ENCODE measurements at places on chromosomes 16 and 17.

GRCh38 chr17:83189044-83190003 is 109.9 kb downstream of the METRNL start:
- no peaks in the 10 kb centered on the region for H3K27me3 ChIP-seq
- DNase-seq, result peak; percentile 16
- peak overlapping the region; percentile 43 for H3K27ac ChIP-seq
- no peak overlapping the region for H3K4me3 ChIP-seq
- peaks cover 6% of the 10 kb centered on the region for H3K4me1 ChIP-seq
- peaks cover 3% of the 10 kb centered on the region for H3K36me3 ChIP-seq

- no peak for DNase-seq
- no peaks in the 10 kb centered on the region for H3K27me3 ChIP-seq
- no peaks in the 10 kb centered on the region for H3K36me3 ChIP-seq
Measured at GRCh38 chr16:84839054-84839453, 19.3 kb downstream of the CRISPLD2 start.

- peaks cover 3% of the 10 kb centered on the region for H3K36me3 ChIP-seq
- peaks cover 9% of the 10 kb centered on the region for H3K4me1 ChIP-seq
- peaks cover 4% of the 10 kb centered on the region for H3K27me3 ChIP-seq
- H3K4me3 ChIP-seq, result no peak overlapping the region
- DNase-seq, result no peak
- no peak overlapping the region for H3K27ac ChIP-seq
Measured at GRCh38 chr17:77726549-77727006, 231.9 kb upstream of the TNRC6C start.

GRCh38 chr17:76540381-76541300 is 797 bp downstream of the PRCD start:
- H3K36me3 ChIP-seq, result no peaks in the 10 kb centered on the region
- peak; percentile 87 for DNase-seq
- peak overlapping the region; percentile 86 for H3K27ac ChIP-seq
- peaks cover 56% of the 10 kb centered on the region for H3K4me1 ChIP-seq

DNA sequence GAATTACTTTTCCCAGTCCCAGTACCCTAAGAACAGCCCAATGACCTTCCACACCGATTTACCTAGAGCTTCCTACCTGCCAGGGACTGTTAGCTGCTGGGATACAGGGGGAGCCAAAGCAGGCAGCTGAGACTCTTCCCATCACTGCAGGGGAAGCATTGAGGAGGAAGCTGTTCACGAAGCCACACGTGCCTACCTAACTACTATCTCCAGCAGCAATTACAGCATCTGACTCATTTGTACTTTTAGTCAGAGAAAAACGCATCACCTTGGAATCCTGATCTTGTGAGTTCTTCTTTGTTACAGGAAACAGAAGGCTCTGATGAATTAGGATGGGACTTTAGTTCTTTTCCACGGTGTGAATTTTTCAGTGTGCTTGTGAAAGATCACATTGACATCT is 113.7 kb upstream of the DHX40 start:
- no peak overlapping the region for H3K27ac ChIP-seq
- DNase-seq, result no peak
- peaks cover 3% of the 10 kb centered on the region for H3K27me3 ChIP-seq
- H3K4me1 ChIP-seq, result no peaks in the 10 kb centered on the region
- H3K36me3 ChIP-seq, result no peaks in the 10 kb centered on the region

GRCh38 chr17:57259306-57259705 is 3.0 kb downstream of the MSI2 start:
- no peaks in the 10 kb centered on the region for H3K27me3 ChIP-seq
- peak overlapping the region; percentile 83 for H3K27ac ChIP-seq
- peaks cover 28% of the 10 kb centered on the region for H3K36me3 ChIP-seq
- peaks cover 59% of the 10 kb centered on the region for H3K4me1 ChIP-seq
- no peak for DNase-seq

- no peaks in the 10 kb centered on the region for H3K27me3 ChIP-seq
- H3K36me3 ChIP-seq, result no peaks in the 10 kb centered on the region
- no peak overlapping the region for H3K4me3 ChIP-seq
- peaks cover 31% of the 10 kb centered on the region for H3K4me1 ChIP-seq
Measured at GRCh38 chr17:35892091-35893035, 12.2 kb upstream of the CCL5 start.

DNA sequence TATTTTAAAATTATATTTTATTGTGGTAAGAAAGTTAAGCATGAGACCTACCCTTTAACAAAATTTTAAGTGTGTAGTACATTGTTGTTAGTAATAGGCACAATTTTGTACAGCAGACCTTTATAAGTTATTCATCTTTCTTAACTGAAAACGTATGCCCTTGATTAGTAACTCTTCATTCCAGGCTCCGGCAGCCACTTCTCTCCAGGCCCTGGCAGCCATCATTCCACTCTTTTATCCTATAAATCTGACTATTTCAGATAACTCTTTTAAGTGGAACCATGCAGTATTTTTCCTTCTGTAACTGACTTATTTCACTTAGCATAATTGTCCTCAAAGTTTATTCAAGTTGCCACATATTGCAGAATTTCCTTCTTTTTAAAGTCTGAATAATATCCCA is 348.2 kb downstream of the CDH11 start:
- peaks cover 6% of the 10 kb centered on the region for H3K4me1 ChIP-seq
- H3K4me3 ChIP-seq, result no peak overlapping the region
- H3K27ac ChIP-seq, result no peak overlapping the region
- H3K36me3 ChIP-seq, result no peaks in the 10 kb centered on the region
- DNase-seq, result no peak
- H3K27me3 ChIP-seq, result peaks cover 3% of the 10 kb centered on the region

DNA sequence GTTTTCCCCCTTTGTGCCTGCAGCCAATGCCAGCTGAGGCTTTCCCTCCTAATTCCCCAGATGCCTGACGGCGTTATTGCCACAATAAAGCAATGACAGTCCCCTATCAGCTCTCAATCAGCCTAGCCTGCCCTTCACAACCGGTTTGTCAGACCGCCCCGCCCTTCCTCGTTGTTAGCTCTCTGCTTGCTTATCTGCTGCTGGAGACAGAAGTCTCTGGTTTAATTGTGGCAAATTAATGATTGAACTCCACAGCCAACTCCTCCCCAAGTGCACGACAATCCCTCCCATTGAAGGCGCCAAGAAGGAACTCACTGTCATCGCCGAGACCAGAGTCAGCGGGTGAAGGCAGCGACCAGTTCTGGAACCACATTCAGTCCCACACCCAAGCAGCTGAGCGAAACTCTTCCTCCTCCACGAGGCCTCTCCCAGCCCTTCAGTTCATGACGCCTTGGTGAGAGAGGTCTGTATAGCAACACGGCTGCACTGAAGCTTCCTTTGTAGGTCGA is 474.4 kb downstream of the SLC39A11 start:
- H3K27me3 ChIP-seq, result peaks cover 2% of the 10 kb centered on the region
- peak overlapping the region; percentile 93 for H3K27ac ChIP-seq
- H3K4me3 ChIP-seq, result peak overlapping the region; percentile 6
- H3K4me1 ChIP-seq, result peaks cover 63% of the 10 kb centered on the region
- DNase-seq, result no peak

- H3K36me3 ChIP-seq, result peaks cover 32% of the 10 kb centered on the region
- no peaks in the 10 kb centered on the region for H3K27me3 ChIP-seq
- no peak for DNase-seq
- H3K4me1 ChIP-seq, result peaks cover 11% of the 10 kb centered on the region
Measured at GRCh38 chr16:75019586-75019985, 20.8 kb downstream of the ZNRF1 start.

- DNase-seq, result no peak
- H3K4me1 ChIP-seq, result peaks cover 28% of the 10 kb centered on the region
- H3K27ac ChIP-seq, result no peak overlapping the region
- H3K4me3 ChIP-seq, result no peak overlapping the region
- H3K27me3 ChIP-seq, result no peaks in the 10 kb centered on the region
Measured at GRCh38 chr17:27523712-27524111, 67.5 kb downstream of the KSR1 start.

DNA sequence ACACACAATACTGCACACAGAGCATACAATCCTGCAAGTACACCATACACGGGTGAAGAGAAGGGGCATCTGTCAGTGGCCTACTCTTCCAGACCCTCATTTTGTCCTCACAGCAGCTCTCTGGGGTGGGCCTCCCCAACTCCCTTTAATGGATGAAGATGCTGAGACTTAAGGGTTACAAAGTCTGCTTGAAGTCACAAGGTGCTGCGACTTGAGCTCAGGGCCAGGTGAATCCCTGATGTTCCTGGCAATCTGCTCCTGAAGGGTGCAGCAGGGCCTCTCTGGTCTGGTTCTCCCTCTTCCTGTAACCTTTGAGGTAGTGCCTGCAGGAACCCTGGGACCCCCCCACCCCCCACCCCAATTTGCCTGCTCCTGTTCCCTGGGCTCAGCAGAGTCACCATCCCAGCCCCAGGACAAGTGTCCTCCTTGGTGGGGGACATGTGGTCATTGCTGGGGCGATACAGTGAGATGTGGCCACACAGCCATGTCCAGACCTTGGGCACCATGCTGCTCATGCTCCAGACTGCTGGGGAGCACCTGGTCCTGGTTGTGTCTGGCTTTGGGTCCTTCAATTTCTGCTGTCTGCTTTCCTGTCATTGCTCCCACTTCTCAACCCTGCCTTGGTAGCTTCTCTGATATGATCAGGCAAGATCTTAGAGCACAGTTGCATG is 107.5 kb downstream of the METRNL start:
- no peaks in the 10 kb centered on the region for H3K27me3 ChIP-seq
- H3K36me3 ChIP-seq, result peaks cover 3% of the 10 kb centered on the region
- peaks cover 16% of the 10 kb centered on the region for H3K4me1 ChIP-seq
- H3K4me3 ChIP-seq, result no peak overlapping the region
- no peak overlapping the region for H3K27ac ChIP-seq

- peak within 1 kb of the TSS; percentile 97 for H3K27ac ChIP-seq
- H3K36me3 ChIP-seq, result peaks cover 15% of the 10 kb centered on the region
- peak; percentile 66 for DNase-seq
- H3K4me1 ChIP-seq, result peaks cover 19% of the 10 kb centered on the region
- H3K27me3 ChIP-seq, result peaks cover 12% of the 10 kb centered on the region
Measured at GRCh38 chr17:43832976-43833829, at the start of gene MPP3. Gene MPP3 (minus strand): TSS chr17:43833146. CDS start chr17:43831906, 1,240 bp downstream.

DNA sequence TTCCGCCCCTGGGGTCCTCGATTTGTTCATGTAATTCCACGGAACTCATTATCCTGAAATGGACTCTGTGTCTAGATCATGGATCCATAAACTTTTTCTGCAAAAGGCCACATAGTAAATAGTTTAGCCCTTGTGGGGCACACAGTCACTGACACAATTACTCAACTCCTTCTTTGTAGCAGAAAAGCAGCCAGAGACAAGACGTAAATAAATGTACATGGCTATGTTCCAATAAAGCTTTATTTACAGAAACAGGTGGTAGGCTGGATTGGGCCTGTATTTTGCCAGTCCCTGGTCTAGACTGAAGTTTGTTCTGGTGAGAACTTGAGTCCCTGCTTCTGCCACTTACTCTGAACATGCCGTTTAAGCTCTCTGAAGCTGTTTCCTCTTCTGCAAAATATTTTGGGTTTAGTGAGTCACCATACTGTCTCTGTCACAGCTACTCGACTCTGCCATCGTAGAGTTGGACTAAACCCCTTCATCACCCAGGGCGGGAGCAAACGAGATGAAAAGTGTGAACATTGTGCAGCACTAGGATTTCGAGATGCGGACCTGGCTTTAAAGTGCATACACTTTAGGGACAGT is 61.9 kb upstream of the FOXF1 start:
- no peak for DNase-seq
- peaks cover 15% of the 10 kb centered on the region for H3K4me1 ChIP-seq
- H3K4me3 ChIP-seq, result no peak overlapping the region
- H3K36me3 ChIP-seq, result no peaks in the 10 kb centered on the region
- no peak overlapping the region for H3K27ac ChIP-seq

All from mesothelial cell of epicardium (in vitro differentiated cells).